ENCODE measurements at places on chromosomes 6 and 20.

DNA sequence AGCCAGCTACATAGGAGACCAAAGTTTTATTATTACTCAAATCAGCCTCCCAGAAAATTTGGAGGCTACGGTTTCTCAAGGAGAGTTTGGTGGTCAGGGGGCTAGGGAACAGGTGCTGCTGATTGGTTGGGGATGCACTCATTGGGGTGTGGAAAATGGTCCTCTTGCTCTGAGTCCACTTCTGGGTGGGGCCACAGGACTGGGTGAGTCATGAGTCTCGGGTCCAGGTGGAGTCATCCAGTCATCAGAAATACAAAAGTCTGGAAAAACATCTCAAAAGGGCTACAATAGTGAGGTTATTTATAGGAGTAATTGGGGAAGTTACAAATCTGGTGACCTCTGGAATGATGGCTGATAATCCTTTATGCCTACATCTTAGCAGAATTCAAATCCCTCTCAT lies 54.3 kb upstream of the SLC22A16 start:
- DNase-seq, result no peak

GRCh38 chr6:113178349-113178748 lies 678.8 kb upstream of the MARCKS start:
- no peak for DNase-seq

DNA sequence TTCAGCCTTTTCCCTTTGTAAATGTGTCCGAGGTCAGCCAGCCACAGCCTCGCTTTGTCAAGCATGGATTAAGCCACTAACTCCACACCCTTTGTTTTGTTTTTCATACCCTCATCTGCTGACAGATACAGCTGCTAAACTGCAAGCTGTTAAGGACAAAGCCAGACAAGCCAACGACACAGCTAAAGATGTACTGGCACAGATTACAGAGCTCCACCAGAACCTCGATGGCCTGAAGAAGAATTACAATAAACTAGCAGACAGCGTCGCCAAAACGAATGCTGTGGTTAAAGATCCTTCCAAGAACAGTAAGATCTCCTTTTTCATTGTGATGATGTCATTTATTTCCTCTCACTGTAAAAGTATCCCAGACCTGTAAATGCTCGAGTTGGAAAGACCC lies 269.3 kb downstream of the ARHGAP18 start:
- DNase-seq, result no peak

DNA sequence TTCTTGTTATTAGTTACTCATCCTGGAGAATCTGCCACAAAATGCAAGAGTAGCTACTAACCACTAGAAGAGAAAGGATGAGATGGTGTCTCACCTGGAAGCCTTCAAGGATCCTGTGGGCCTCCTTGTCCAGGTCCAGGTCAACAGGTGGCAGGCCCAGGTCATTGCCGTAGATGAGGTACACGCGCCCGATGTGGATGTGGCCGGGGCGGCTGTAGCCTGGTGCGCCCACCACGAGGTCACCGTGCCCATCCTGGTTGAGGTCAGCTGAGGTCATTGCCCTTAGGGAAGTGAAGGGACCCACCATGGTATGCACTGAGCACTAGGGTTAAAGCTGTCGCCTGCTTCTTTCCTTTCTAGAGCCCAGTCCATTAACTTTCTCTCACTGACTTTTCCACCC lies 35.5 kb downstream of the GPLD1 start:
- DNase-seq, result no peak

- no peak for DNase-seq
Measured at GRCh38 chr6:142297996-142298753, 3.6 kb upstream of the ADGRG6 start.

- DNase-seq, result no peak
Measured at GRCh38 chr6:131213501-131213990, 78.3 kb downstream of the AKAP7 start.

GRCh38 chr6:3899061-3899460 lies 49.9 kb downstream of the FAM50B start:
- no peak for DNase-seq

Data from NCI-H1694 treated with DMSO at 0.1 percent for 48 hours (cell line).